Central memory CD8-positive, alpha-beta T cell (primary cell): ENCODE measurements at places on chromosomes 7 and 10.

GRCh38 chr7:85176197-85176596, 10.7 kb downstream of the SEMA3D start:
- no peak for DNase-seq

DNA sequence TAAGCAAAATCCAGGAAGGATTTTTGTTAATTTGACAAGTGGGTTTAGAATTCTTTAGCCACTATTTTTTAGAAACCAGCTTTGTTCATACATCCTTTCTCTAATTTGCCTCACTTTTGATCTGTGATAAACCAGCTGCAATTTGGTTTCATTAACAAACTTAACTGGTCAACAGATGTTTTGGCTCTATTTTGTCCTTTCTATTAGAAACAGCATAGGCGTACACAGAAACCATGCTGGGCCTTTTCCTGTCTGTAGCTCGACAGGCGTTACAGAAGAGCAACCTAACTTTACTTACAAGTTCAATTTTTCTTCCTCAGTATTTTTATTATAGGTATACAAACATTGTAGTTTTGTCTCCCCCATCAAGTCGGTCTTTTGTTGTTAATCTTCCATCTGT, 28.2 kb downstream of the KAT6B start:
- DNase-seq, result no peak

GRCh38 chr7:42573881-42574672, 337.1 kb upstream of the GLI3 start:
- no peak for DNase-seq

GRCh38 chr7:136530831-136531230, 337.6 kb upstream of the CHRM2 start:
- no peak for DNase-seq

DNA sequence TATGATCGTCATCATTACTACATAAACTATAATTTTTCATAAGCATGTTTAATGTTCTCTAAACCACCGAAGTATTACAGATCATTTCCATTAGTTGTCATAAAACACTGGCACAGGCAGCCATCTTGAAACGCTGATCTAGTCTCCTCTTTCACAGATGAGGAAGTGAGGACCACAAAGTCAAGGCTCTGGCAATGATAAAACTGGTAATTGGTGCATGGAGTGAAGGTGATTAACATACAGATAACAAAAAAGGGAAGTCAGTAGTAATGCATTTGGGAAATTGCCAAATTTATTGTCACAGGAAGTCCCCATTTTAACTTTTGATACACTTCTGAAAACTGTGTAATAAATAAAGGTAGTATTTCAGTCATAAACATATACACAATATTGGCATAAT, 49.3 kb downstream of the FBXL13 start:
- no peak for DNase-seq

- no peak for DNase-seq
Observed at GRCh38 chr10:124320778-124321432, 97.8 kb downstream of the OAT start.

DNA sequence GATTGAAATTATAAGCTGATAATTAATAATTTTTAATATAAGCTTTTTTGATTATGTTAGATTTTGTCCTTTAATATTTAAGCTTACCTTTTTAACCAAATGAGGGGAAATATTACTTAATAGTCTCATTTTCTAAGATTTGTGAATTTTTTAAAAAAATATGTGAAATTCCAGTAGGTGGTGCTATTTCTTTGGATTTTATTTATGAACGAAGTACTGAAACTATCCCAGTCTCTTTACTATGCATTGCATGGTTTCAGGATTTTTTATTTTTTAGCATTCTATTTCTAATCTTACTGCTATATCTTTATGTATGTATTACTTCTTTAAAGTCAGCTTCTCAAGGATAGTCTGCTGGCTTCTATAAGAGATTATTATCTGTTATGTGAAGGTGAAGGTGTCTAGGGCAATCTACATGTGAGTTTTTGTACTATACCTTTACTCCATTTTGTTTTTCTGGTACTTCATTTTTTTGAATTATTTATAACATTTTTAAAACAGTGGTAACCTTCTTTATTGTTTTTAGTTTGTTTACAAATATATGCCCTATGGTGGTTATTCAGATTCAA, 78.3 kb downstream of the ATRNL1 start:
- DNase-seq, result no peak

DNA sequence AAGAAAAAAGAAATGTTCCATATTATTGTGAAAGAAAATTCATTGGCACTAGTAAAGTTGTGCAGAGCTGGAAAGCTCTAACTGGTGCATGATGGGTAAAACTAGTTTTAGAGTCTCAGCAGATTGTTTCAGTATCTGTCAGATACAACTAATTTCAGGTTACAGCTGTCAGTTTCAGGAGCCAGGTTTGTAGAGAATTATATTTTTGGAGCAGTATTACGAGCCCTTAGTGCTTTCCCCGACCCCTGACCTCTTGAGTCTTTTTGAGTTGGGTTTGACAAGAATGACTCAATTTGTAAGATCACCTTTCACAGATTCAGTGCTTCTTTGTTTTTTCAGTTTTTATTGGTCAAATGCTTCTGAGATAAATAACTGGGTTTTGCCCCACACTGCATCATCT, 366.4 kb upstream of the PLXDC2 start:
- no peak for DNase-seq

GRCh38 chr7:135514856-135515255, 5.0 kb upstream of the CNOT4 start:
- no peak for DNase-seq

DNA sequence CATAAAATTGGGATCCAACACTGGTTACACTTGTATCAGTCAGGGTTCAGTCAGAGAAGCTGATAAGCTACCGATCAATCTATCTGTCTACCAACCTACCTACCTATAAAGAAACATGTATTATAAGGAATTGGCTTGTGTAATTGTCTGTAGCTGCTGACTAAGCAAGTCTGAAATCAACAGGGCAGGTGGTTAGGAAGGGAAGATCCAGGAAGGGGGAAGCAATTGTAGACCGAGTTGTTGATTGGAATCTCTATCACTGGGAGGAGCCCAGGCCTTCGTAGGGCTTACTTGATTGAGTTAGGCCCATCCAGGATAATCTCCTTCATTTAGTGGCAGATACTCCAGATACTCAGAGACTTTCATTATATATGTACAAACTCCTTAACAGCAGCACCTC, 271.5 kb upstream of the TEX47 start:
- no peak for DNase-seq

DNA sequence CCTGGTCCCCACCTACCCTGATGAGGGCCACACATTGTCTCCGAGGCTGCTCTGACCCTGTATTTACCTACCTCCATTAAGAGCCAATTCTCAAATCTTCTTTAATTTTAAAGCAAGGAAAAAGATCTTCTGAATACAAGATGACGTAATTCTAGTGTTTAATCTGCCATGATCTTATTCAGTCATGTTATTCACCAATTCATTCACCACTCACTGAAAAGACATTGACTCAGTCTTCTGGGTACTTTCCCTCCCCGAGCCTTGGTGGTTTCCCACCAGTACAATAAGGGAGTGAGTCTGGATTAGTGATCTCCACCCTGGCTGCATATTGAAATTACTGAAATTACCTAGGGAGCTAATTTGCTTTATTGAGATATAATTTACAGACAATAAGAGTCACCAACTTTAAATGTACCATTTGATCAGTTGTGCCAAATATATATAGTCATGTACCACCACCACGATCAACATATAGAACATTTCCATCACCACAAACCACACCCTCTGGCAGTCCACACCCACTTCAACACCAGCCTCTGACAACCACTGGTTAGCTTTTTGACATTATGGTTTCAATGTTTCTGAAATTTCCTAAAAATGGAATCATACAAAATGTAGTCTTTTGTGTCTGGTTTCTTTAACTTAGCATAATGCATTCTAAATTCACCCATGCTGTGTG, 117.5 kb upstream of the UNC5B start:
- DNase-seq, result no peak

DNA sequence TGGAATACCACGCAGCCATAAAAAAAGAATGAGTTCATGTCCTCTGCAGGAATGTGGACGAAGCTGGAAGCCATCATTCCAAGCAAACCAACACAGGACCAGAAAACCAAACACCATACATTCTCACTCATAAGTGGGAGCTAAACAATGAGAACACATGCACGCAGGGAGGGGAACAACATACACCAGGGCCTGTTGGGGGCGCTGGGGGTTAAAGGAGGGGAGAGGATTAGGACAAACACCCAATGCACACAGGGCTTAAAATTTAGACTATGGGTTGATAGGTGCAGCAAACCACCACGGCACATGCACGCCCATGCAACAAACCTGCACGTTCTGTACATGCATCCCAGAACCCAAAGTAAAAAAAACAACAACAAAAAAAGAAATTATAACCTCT, 23.3 kb downstream of the RNF133 start:
- no peak for DNase-seq

DNA sequence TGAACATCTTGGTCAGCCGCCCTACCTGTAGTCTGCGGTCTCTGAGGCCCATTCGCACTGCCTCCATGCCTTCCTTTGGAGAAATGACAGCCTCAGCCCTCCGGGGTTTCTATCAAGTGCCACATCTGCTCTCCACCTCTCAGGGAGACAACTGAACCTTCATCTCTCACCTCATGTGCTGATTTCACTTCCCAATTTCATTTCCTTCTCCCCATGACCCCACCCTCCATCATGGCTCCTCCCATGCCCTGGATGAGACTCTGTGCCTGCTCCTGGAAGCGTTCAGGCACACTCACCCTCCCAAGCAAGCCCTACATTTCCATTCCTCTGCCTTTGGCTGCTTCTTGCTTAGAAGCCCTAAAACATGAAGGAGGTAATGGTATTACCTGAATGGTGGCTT, 7.8 kb upstream of the SCD start:
- no peak for DNase-seq

GRCh38 chr10:44929356-44930255, 18.5 kb downstream of the TMEM72 start:
- no peak for DNase-seq

- no peak for DNase-seq
Observed at GRCh38 chr10:32149252-32149955, 93.2 kb upstream of the KIF5B start.
